Tongue (tissue), 3 donors: ENCODE measurements at places on chromosomes 5 and 9. TPM values are rescaled to one million over a fixed set of nuclear protein-coding genes. Genes with fewer than 3 reads are reported as not detected.

DNA sequence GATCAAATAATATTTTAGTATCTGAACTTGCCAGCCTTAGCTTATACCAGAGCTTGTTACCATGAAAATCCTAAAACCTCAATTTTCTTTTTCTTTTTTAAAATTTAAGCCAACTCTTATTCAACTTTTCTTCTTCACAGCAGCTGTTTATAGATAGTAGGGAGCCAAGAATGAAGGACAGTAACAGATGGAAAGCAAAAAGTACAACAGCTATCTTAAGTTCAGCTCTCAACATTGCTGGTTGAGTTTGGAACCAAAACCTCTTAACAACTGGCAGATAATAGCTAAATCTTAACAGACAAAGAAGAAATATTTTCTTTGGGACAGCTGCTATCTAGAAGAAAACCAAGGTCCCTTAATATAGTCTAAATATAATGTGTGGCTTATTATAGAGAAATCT lies 74.7 kb downstream of the PJA2 start:
- DNase-seq = peak; percentile 92

GRCh38 chr9:135848341-135849047 lies 58.9 kb downstream of the CAMSAP1 start:
- DNase-seq = no peak

DNA sequence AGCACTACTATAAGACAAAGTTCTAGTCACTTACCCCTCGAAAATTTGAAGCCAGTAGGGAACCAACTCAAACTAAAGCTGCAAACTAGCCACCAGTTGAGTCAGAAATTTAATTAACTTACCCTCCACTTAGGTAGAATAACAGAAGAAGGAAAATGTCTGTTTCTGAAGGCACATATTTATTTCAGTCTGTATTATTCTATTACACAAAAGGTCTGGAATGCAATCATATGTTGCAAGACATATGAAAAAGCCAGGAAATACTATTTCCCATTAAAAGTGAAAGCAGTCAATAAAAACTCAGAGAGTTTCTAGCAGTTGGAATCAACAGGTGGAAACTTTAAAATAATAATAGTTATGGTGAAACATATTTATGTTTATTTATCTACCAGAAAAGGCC lies 79.2 kb upstream of the SLCO4C1 start:
- DNase-seq = no peak

GRCh38 chr5:38662090-38662489 lies 105.6 kb upstream of the LIFR start:
- DNase-seq = no peak

Gene ALDH1B1
- 25.4 TPM for total RNA-seq

Gene CETN3
- total RNA-seq = 32.2 TPM

- DNase-seq = no peak
These were observed 188.5 kb upstream of the CCNG1 start for GRCh38 chr5:163248871-163249270.

Gene FBXL7
- 12.8 TPM for total RNA-seq

GRCh38 chr5:123810253-123810652 lies 298.3 kb downstream of the CSNK1G3 start:
- DNase-seq = no peak

DNA sequence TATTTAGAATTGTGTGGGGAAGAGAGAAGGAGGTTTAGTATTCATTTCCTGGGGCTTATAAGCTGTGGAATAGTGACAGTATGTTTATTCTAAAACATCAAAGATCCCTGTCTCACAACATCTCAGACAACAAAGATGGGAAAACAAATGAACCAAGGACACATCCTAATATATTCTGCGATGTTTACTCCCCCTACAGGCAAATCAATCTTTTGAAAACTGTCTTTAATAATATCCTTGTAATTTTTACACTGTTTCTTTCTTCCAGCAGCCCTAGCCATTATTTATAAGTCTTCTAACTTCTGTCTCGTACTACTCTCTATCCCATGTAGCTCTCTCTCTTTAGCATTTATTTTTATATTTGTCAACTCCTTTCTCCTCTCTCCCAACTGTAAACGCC lies 33.5 kb upstream of the TMEM252 start:
- no peak for DNase-seq

DNA sequence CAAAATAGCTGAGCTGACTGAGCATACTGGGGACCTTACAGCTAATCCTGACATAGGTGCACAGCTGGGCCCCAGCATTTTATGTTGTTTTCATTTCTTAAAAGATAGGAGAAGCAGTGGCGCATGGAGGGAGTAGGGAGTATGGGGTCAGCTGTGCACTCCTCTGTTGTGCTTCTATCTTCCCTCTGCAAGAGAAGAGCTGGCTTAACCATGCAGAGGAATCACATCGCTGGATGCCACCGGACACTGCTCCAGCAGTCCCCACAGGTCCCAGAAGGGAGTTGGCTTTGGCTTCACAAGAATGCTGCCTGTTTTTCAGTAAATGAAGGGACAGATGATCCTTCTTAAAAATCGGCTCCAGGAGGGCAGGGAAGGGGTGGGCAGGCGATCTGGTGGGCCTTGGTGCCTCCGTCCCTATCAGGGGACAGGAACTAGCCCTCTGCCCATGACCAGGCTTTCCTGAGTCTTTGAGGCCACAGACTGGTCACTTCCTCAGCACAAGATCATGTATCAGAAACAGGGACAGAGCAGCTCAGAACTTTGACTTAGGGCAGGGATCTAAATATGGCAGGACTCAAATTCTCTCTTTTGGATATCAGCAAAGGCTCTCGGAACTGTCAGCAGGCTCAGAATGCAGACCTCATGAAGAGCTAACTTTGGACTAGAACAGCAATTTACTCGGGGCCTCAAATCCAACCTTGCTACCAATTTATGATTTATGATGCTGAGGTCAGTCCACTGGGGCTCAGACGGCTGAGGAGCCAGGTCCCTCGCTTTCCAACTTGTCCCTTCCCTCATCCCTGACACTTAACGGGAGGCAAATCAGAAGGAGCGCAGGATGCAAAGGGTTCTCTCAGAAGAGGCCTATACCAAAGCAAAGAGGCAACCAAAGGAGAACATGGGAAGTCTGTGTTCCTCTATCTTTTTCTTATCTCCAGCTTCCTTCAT lies 47.2 kb downstream of the MARCHF3 start:
- no peak for DNase-seq

- DNase-seq = peak; percentile 75
These were observed at the start of gene NIM1K for GRCh38 chr5:43191740-43192557. TSS of gene NIM1K (plus strand) at chr5:43192225. CDS start at chr5:43245776, 53,551 bp downstream.

Gene FAM163B
- total RNA-seq = not detected

Gene P4HA2
- total RNA-seq = 87.2 TPM
